ENCODE measurements at places on chromosomes 12 and 14.

GRCh38 chr14:25055992-25056687 is 6.2 kb upstream of the STXBP6 start:
- no peak for DNase-seq

- DNase-seq: no peak
Observed at GRCh38 chr12:124174451-124175348, 120.2 kb upstream of the RFLNA start.

DNA sequence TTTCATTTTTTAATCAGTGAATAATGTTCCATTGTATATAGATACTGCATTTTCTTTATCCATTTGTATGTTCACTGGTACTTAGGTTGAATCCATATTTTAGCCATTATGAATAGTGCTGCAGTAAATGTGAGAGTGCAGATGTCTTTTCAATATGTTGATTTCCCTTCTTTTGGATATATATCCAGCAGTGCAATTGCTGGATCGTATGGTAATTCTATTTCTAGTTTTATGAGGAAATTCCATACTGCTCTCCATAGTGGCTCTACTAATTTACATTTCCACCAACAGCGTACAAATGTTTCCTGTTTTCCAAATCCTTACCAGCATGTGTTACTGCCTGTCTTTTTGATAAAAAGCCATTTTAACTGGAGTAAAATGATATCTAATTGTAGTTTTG is 288.5 kb upstream of the GARIN2 start:
- no peak for DNase-seq

GRCh38 chr12:75944097-75944904 is 87.3 kb downstream of the PHLDA1 start:
- DNase-seq: peak; percentile 24

All from activated T-cell treated with anti-CD3 and anti-CD28 coated beads for 24 hours (primary cell).